Activated CD4-positive, alpha-beta T cell treated with anti-CD3 and anti-CD28 coated beads for 36 hours (primary cell): ENCODE measurements at places on chromosomes 5 and 9. TPM values are rescaled to one million over a fixed set of nuclear protein-coding genes. Genes with fewer than 3 reads are reported as not detected.

Gene ARID3C
- 0.76 TPM for total RNA-seq

Gene CYFIP2
- total RNA-seq = 277 TPM

Gene FAM78A
- total RNA-seq = 36.6 TPM

Gene MLANA
- not detected for total RNA-seq

Gene OTP
- total RNA-seq = not detected

Gene CCDC187
- 0.05 TPM for total RNA-seq

Gene FOXD4L4
- total RNA-seq = 0.07 TPM

Gene PCDHB15
- total RNA-seq = not detected

Gene GDA
- not detected for total RNA-seq

Gene F12
- 4.9 TPM for total RNA-seq

Gene F2R
- total RNA-seq = 1.4 TPM

Gene LVRN
- total RNA-seq = not detected

Gene MAMDC2
- not detected for total RNA-seq

Gene NR4A3
- 26.7 TPM for total RNA-seq

Gene NUTM2F
- total RNA-seq = not detected

Gene CATSPER3
- total RNA-seq = 0.69 TPM

Gene SOHLH1
- total RNA-seq = not detected

Gene SNCB
- 0.46 TPM for total RNA-seq

Gene ADAMTSL1
- not detected for total RNA-seq

Gene CNTFR
- total RNA-seq = not detected
